Pancreas (tissue), 10 donors: ENCODE measurements at places on chromosomes 4 and X. TPM values are rescaled to one million over a fixed set of nuclear protein-coding genes. Genes with fewer than 3 reads are reported as not detected.

The SMAD1 gene
- total RNA-seq, result 16.1 TPM

The C1QTNF7 gene
- 0.49 TPM for total RNA-seq

GRCh38 chr4:24042094-24042493 lies 152.2 kb upstream of the PPARGC1A start:
- no peak for DNase-seq

DNA sequence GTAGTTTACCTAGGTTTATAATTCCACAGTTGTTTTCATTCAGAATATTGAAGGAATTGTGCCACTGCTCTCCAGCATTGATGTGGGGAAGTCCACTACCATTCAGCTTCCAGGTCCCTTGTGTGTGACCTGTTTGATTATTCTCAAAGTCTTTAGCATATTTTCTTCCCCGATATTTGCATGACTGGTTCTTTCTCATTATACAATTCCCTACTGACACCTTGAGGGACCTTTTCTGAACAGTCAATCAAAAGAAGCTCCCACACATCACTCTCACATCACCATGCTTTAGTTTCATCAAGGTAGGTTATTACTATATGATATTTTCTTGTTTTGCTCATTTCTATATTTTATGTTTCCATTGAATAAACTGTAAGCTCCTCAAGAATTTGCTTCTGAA lies 44.1 kb downstream of the SLC39A8 start:
- DNase-seq, result no peak

DNA sequence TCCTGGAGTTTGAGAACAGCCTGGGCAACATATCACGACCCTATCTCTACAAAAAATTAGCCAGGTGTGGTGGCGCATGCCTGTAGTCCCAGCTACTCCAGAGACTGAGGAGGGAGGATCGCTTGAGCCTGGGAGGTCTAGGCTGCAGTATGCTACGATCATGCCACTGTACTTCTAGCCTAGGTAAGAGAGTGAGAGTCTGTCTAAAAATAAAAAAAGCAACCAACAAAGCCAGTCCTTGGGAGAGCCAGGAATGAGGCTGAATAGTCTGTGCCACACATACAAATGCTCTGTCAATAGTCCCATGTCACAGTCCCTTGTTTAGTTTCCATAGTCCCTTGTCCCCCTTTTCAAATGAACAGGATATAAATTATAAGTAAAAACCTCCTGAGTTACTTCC lies 19.3 kb upstream of the PRSS48 start:
- DNase-seq, result no peak

DNA sequence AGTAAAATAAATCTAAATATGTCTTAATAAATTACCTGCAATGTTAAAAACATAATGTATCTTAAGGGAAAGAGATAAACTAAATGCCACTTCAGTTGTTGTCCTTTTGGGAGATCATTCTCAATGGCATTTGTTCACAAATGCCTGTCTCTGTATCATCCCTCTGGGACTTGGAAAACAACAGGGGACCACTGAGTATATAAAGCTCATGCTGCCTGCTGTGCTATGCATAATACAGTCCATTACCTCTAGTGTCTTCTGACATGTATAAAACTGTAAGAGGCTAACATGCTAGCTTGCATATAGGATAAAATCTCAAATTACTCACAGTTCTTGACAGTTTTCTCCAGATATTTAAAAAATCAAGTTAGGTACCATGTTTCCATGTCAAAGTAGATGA lies 503.9 kb downstream of the PDHA2 start:
- no peak for DNase-seq
